NCI-H1694 (cell line): ENCODE measurements at places on chromosomes 2 and 18.
A peak's percentile ranks its signal among the peaks of the same experiment; 100 is the strongest.

- no peak for DNase-seq
These were observed 15.1 kb downstream of the CYRIA start for GRCh38 chr2:16650287-16651249.

GRCh38 chr2:9385841-9386240 is 37.5 kb downstream of the ITGB1BP1 start:
- DNase-seq, result no peak

GRCh38 chr2:215979620-215980019 is 33.7 kb downstream of the MREG start:
- DNase-seq, result no peak

DNA sequence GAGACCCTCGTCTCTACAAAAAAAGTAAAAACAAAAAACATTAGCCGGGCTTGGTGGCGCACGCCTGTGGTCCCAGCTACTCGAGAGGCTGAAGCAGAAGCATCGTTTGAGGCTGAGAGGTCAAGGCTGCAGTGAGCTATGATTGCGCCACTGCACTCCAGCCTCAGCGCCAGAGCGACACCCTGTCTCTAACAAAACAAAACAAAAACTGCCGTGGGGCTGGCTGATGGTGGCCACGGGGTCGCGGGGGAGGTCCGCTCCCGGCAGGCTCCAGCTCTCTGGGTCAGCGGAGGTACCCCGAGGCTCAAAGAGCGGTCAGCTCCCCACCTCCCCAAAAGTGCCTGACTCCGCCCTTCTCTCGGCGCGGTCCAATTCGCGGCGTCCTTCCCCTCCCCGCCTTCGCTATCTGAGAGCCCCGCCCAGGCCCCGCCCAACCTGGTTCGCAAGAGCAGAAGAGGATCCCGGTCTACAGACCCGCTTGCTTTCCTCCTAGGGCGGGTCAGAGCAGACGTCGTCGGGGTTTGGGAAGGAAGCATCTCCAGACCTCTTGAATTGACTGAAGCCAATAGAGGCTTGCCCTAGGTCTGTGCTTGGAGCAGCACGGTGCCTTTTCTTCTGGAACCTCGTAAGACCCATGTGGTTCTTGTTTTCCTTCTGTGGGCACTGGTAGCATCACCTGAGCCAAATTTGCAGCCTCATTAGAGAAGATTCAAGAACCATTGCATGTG is 7.8 kb downstream of the RAX start:
- DNase-seq, result peak; percentile 5

- no peak for DNase-seq
These were observed 10.6 kb upstream of the MALL start for GRCh38 chr2:110126086-110126773.
